Choroid plexus epithelial cell (primary cell): ENCODE measurements at places on chromosomes 6 and 20.

DNA sequence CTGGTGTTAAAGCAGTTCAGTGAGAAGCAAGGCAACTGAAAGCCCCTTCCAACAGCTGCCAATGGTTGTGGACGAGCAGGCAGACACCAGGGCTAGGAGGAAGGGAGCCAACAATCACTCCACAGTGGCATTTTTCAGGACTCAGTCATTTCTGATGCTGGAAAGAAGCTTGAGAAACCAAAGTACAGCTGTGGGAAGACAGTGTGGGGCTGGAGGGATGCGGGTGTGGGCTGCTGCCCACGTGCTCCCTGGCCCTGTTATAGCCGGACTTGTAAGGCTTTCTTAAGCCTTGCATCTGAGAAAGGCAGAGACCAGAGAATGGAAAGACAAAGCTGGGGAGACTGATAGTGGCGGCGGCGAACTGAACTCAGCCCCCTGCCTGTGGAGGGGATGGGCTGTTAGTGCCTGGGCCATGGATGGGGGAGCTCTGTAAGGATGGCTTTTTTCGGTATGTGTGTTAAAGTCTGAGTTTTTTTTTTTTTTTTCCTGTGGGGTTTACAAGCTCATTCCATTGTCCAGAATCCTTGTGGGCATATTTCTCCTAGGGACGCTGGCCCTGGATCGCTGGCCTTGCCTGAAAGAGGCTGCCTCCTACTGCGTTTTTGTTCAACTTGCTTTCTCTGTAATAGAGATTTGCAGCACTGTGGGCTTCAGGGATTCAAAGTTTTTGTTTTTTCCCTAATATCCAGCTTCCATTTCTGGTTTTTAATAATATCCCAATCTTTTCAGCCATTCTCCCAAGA, 91.7 kb downstream of the GJA10 start:
- DNase-seq = peak; percentile 78

DNA sequence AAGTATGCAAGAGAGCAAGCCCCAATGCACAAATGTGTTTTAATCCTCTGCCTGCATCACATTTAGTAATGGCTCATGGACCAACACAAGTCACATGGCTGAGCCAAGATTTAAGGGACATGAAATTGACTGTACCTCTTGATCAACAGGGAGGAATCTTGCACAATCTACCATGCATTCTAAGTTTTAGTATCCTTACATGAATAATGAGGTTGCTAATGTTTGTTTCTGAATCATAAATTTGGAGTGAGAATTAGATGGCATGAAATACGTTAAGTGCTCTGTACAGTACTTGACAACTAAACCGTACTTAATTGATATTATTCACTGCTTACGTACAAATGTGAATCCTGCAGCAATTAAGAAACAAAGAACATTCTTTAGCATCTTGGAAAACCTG, 553.8 kb upstream of the JAG1 start:
- no peak for DNase-seq

DNA sequence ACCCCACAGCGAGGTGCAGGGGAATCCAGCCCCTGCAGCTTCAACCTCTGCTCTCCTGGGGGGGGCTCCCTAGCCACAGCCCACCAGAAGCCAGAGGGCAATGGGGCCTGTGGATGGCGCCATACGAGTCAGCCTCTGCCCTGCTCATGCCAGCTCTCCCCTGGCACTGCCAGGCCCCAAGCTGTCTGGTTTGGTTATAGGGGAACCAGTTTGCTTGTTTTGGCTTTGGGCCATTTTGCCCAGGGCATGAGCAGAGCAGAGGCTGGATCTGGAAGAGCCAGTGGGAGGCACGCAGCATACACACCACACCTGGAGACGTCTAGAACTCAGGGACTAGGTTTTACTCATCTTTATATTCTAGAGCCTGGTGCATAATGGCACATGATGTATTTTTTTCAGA, 66.7 kb upstream of the SLC22A16 start:
- no peak for DNase-seq

DNA sequence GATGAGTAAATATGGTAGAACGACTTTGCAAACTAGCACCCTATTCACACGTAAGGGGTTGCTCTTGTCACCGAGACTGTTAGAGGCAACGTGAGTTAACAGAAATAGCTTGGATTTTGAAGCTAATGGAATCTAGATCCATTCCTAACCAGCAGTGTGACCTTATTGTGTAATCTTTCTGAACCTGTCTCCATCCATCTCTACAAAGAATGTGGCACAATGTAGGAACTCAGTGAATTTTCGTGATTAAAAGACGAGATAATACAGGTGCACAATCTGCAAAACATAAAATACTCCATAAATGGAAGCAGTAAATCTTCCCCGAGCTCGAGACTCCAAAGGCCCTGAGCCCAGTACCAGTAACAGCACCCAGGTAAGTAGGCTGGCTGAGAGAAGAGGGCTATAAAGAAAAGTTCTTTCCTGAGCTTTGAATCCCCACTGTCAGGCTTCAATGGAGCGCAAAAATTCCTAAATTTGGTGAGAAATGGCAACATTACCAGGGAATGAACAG, 801 bp upstream of the KIFC1 start:
- DNase-seq = no peak

DNA sequence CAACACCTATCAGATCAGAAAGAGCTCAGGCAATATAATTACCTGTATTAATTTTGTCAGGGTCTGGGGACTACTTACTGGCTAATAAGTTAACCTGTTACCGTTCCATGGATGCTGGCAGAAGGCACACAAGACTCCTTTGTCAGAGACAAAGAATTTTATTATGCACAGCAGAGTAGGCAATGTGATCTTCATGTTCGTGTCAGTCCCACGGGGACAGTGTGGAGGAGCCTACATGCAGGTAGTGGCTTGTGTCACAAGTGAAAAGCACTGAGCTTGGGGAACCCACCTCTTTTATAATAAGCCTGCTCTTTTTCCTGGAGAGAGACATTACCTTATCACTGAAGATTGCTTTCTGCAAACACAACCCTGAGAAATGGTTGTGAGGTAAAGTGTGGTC, 96.9 kb downstream of the CD164 start:
- no peak for DNase-seq

GRCh38 chr6:131916847-131917246, 34.3 kb downstream of the CCN2 start:
- no peak for DNase-seq

- DNase-seq = peak; percentile 69
Observed at GRCh38 chr6:114747995-114748625, 405.3 kb upstream of the HS3ST5 start.

- DNase-seq = peak; percentile 50
Observed at GRCh38 chr6:153108315-153108714, 22.8 kb downstream of the RGS17 start.

- no peak for DNase-seq
Observed at GRCh38 chr20:41670631-41671030, 52.5 kb upstream of the CHD6 start.

DNA sequence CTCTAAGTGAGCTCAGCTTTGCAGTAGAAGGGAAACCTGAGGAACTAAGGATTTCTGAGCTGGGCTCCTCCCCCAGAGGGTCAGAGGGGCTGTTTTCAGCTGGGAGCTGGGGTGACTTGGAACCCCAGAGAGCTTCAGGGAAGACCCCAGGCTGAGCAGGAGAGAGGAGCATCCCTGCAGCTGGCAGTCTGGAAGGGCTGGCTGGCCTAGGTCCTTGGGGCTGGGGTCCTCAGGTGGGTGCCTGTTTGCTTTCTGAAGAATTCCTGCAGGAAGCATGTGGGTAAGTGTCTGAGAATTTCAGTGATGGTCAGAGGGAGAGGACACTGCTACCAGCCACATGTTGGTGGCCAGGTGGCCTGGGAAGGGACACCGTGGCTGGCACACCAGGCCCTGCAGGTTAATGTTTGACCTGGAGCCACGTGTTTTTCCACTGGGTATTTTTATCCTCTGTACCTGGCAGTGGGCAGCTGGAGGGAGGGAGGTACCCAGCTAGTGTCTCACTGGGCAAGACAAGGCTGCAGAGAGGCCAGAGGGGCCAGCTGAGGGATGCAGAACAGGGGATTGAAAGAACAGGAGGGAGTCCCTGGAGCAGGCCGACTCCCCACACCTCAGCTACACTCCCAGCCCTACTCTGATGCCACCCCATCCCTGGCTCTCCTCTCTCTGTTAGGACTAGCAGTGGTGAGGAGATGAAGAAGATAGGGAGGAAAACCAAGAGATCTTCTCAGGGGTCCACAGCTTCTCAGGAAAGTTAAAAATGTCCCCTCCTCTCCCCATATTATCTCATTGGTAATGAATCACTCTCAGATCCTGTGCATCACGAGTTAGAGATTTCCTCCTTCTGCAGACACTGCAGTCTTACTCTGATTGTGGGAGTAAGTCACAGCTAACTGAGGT, 143.6 kb downstream of the VEGFA start:
- peak; percentile 56 for DNase-seq

DNA sequence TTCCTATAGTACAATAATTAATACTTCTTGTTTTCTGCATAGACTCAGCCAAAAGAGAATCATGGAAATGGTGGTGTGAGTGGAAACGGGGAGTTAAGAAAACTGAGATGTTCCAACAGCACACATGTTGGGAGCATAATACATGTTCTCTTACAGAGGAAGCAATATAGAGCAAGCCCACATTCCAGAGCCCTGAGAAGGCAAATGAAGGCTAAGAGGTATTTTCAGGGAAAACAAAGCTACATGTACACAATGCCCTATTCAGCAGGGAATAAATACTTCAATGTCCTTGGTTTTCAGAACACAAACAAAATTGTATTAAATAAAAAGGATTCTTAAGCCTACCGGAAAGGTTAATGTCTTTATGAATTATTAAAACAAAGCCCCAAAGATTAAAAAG, 35.1 kb upstream of the SMIM8 start:
- peak; percentile 23 for DNase-seq

DNA sequence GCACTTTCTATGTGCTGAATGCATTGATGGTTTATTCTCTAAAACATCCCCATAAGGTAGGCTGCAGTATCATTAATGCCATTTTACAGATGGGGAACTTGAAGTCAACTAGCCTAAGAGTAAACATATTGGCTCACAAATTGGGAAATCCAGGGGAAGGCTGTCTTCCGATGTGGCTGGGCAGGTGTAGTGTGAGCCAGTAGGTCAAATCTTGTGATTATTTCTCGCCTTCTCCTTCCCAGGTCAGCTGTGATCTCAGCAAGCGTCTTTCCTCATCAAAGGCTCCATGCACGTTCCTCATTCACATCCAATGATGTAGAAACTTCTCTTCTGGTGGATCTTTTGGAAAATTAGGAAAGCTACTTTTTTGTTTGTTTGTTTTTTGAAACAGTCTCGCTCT, 94.1 kb upstream of the SHLD1 start:
- no peak for DNase-seq

DNA sequence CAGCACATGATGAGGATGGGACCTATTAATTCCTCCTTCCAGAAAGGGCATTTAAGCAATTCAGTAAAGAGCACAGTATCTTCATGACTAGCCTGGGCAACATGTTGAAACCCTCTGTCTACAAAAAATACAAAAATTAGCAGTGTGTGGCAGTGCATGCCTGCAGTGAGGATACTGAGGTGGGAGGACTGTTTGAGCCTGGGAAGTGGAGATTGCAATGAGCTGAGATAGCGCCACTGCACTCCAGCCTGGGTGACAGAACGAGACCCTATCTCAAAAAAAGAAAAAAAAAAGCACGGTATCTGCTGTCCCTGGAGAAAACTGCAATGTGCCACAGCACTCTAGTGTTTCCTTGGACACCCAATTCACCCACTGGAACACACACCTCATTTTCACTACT, 18.4 kb downstream of the SAMD3 start:
- no peak for DNase-seq

DNA sequence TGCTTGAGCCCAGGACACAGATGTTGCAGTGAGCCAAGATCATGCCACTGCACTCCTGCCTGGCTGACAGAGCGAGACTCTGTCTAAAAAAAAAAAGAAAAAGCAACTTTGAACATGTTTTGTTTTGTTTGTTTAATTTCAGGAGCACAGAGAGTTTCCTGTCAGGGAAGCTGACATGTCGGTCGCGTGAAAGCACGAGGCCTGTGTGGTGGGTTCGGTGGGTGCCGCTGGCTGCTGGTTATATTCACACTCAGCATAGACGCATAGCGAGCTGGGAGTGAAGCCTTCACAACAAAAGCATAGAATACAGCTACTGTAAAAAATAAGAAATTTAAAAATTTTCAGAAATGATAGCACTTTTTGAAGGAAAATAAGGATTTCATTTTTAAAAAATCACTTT, 14.5 kb downstream of the MTG2 start:
- DNase-seq = no peak

DNA sequence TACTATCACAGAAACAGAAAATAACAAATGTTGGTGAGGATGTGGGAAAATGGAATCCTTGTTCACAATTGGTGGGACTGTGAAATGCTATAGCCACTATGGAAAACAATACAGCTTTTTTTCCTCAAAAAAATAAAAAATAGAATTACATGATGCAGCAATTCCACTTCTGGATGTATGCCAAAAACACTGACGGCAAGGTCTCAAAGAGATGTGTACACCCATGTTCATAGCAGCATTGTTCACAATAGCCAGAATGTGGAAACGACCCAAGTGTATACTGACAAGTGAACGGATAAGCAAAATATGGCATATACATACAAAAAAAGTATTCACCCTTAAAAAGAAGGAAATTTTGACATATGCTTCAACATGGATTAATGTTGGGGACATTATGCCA, 213.4 kb downstream of the KHDC1L start:
- no peak for DNase-seq

GRCh38 chr6:162345051-162345511, 382.5 kb downstream of the PRKN start:
- peak; percentile 13 for DNase-seq

GRCh38 chr20:45993197-45993951, 15.3 kb upstream of the MMP9 start:
- peak; percentile 36 for DNase-seq

DNA sequence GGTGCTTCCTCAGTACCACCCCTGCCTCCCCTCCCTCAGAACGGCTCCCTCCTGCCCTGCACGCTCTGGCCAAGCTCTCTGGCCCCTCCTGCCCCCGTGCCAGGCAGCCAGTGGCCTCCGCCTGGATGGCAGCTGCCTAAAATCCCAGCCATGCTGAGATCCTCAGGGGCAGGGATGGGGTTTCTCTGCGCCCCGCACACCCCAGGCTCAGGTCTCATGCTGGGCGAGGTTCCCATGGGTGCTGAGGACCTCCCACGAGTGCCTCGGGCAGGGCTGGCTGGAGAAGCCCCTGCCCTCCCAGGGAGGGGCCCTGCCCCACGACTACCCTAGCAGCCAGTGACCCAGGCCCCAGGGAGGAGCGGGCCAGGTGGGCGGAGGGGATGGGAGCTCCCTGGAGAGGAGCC, 2.7 kb downstream of the PTK6 start:
- no peak for DNase-seq

GRCh38 chr20:61499859-61500554, 247.9 kb downstream of the CDH4 start:
- DNase-seq = no peak

- DNase-seq = peak; percentile 80
Observed at GRCh38 chr20:24863356-24863755, 85.7 kb upstream of the CST7 start.

DNA sequence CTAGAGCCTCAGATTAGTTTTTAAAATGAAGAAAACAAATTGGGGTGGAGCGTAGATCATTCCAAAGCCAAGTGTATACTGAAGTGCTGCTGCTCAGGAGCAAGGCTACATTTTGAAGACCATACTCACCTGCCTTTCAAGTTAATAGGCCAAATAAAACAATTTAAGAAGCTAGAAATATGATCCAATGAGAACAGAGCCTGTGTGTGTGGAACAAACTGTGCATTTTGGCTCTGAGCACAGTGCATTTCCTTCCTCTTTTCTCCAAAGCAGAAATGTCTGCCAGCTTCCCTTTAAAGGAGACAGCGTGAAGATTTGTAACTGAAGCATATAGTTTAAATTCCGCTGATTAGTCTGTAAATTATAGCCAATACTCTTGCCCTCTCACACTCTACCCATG, 3.2 kb upstream of the IFNGR1 start:
- DNase-seq = peak; percentile 52
